Subcutaneous adipose tissue (tissue), 4 donors: ENCODE measurements at places on chromosomes 2 and 18. TPM values are rescaled to one million over a fixed set of nuclear protein-coding genes. Genes with fewer than 3 reads are reported as not detected.

Gene UGT1A4
- total RNA-seq, result not detected

Gene OTX1
- not detected for total RNA-seq

Gene HOXD12
- total RNA-seq, result not detected

Gene GPR39
- 1.5 TPM for total RNA-seq

Gene GTF2A1L
- total RNA-seq, result 1.7 TPM

Gene ABHD1
- not detected for total RNA-seq

Gene POTEI
- not detected for total RNA-seq

Gene SLC5A7
- not detected for total RNA-seq

Gene TPGS2
- total RNA-seq, result 161 TPM

Gene ONECUT2
- total RNA-seq, result not detected

Gene SLC66A3
- 79.7 TPM for total RNA-seq

Gene LAMA1
- total RNA-seq, result 4.6 TPM

Gene DAPL1
- not detected for total RNA-seq

Gene WIPF1
- total RNA-seq, result 54.0 TPM

Gene MDH1
- 232 TPM for total RNA-seq
